ENCODE measurements at places on chromosomes 5 and 9.

DNA sequence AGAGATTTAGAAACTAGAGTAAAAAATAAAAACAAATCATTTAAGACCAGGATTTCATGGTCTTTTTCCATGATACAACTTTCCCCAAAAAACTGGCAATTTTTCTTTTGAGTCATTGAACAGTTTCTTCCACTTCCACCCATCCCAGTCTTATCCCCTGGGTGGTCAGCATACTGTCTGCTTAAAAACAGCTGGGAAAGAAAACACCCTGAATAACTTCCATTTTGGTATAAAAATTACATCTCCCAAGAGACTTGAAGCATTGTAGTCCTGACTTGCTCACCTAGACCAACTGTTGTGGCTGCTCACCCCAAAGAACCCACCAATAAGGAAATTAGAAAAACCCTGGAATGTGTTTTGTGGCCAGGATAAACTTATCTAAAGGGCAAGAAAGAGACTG, 731.3 kb downstream of the NR2F1-AS1 start:
- no peak for DNase-seq

DNA sequence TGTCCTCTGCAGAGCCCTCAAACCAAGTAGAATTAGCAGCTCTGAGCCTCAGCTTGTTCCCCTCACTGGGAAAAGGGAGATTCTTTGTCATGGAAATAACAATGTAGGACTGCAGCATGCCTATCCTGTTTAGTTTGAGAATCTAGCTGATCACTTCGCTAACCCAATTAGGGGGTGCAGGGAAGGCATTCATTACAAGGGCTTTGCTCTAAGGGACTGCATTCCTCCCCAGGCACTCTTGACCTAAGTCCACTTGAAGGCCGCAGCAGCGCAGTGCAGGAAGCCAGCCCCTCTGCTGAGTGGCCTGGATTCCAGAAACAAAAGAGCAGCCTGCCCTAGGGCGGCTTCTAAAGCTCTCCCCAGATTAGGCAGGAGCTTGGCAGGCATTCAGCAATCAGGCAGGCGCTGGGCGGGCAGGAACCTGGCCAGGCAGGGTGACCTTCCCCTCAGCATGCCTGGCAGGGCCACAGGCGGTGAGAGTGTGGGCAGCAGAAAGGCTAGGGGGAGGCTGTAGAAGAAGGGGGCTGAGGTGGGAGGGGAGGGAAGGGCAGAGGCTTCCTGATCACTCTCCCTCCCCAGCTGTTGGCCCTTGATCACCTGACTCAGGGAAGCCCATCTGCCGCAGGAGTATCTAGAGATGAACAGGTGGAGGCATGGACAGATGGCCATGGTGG, 24.8 kb downstream of the CCNJL start:
- no peak for DNase-seq

GRCh38 chr5:97071993-97072392, 70.4 kb downstream of the LIX1 start:
- no peak for DNase-seq

DNA sequence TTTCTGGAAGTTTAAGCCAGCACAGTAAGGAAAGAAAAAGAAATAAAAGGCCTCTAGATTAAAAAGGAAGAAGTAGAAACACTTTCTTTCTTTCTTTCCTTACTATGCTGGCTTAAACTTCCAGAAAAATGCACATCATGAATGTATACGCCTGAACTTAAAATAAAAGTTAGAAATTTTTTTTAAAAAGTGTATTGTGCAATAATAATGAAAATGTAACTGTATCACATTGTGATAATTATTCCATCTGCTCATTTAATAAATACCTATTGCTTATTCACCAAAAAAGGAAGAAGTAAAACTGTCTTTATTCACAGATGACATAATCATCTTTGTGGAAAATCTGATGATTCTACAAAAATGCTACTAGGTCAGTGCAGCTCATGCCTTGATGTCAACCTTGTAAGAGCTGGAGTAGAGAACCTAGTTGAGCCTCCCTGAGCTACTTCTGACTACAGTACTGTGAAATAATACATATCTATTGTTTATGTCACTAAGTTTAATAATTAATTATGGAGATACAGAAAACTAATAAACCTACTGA, 49.4 kb downstream of the MCTP1 start:
- no peak for DNase-seq

GRCh38 chr5:179893958-179894895, 13.5 kb downstream of the TBC1D9B start:
- no peak for DNase-seq

DNA sequence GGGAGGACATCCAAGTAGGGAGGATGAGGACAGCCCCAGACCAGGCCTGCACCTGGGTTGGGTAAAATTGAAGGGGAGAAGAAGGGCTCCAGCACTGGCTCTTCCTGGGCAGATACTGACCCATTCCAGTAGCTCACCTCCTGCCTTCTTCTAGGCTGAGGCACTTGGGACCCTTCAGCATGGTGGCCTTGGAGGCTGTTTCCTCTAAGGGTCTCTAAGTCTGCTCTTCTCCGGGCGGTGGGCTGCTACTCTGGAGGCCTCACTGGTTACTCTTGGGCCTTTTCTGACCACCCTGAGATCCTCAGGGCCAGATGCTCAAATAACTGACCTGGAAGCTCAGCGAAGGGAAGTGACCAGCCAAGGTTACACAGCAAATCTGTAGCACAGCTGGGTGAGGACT, 2.8 kb upstream of the TIFAB start:
- no peak for DNase-seq

DNA sequence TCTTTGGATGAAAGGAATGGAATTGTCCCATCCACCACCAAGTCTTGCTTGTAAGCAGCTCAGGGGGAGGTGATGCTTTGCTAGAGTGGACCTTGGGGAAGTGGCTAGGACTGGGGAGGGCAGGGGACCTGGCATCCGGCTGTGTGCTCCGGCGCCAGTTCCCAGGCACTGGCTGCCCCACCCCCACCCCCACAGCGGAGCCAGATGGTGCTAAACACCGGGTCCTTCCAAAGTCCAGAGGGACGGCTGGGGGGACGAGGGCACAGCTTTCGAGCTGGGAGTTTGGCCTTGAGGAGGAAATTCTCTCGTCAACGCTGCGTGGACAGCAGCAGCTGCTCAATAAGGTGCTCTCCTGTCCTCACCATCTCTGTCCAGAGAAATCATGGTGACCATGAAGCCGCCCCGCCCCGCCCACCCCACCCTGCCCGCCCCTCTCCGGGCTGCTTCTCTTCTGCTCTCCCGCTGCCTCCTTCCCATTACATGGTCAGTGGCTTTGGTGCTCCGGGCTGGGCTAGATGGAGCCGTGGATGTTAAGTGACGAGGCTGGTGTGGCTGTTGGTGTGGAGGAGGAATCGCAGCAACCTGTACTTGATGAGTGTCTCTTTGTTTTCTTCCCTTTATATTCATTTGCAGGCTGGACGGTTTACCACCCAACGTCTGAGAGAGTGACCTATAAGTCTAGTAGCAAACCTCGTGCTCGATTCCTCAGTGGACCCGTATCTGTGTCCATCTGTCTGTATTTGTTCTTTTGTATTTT, 115.7 kb downstream of the WNK2 start:
- no peak for DNase-seq

GRCh38 chr5:172827841-172828240, 6.2 kb upstream of the ERGIC1 start:
- no peak for DNase-seq

Data from thymus (tissue), 14 donors.